ENCODE measurements at places on chromosomes 12 and 14.

DNA sequence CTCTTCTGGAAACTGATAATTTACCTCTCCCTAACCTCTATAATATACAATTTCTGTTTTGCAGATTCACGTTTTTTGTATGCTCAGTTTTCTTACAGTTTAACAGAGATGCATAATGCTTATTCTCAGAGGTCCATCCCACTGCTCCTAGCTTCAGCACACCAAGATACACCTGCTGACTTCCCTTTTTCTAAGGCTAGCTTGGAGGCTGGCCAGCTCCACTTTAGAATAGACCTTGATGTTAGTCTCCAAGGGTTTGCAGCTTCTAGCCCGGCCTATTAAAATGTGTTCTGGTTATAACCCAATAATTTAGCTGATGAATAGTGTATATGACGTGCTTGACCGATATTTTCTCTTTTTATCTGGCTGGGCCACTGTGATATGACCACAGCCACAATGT, 261.2 kb downstream of the EGLN3 start:
- no peak for DNase-seq

- DNase-seq = no peak
Observed at GRCh38 chr14:66716227-66716626, 208.3 kb downstream of the GPHN start.

GRCh38 chr12:84856156-84856900, 56.3 kb downstream of the SLC6A15 start:
- no peak for DNase-seq

DNA sequence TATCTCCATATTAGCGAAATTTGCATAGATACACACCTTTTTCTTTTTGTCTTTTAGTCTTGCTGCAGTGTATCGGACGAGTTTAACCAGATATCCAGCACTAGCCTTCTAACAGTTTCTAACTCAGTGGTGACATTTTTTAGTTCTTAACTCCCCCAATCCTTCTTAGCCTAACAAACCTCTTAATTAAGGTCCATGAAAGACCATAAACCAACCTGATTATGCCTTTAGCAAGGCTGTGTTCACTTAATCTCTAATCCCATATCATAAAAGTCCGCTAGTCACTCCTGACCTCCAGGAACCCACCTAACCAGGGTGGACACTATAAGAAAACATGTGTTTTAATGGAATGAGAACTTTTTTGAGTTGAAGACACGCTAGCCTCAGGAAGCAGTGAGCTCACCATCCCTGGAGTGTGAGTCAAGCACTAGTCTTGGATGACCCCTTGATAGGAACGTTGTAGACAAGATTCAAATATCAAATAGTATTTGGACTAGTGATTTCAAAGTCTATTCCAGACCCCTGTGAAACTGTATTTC, 9.5 kb downstream of the CDKN1B start:
- no peak for DNase-seq

Data from midbrain (tissue), 1 donor.